Stimulated activated CD4-positive, alpha-beta T cell treated with anti-CD3 and anti-CD28 coated beads, Interleukin-12 subunit alpha, Interleukin-12 subunit beta, amount 100 ng/mL, for 24 hours (primary cell): ENCODE measurements at places on chromosomes 5 and 9.

- no peak for DNase-seq
Observed at GRCh38 chr9:99660191-99660636, 161.5 kb upstream of the NR4A3 start.

DNA sequence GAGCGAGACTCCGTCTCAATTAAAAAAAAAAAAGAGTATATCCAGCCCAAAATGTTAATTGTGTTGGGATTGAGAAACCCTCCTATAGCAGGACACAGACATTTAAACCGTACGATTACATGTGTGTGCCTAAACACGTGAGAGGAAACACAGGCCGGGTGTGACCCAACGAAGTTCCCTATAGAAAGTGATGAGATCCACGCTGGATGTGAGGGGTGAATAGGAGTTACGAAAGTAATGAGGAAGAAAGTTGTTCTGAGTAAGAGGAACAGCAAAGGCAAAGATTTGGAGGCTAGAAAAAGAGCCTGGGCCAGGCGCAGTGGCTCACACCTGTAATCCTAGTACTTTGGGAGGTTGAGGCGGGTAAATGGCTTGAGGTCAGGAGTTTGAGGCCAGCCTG, 13.6 kb downstream of the NAIF1 start:
- no peak for DNase-seq

DNA sequence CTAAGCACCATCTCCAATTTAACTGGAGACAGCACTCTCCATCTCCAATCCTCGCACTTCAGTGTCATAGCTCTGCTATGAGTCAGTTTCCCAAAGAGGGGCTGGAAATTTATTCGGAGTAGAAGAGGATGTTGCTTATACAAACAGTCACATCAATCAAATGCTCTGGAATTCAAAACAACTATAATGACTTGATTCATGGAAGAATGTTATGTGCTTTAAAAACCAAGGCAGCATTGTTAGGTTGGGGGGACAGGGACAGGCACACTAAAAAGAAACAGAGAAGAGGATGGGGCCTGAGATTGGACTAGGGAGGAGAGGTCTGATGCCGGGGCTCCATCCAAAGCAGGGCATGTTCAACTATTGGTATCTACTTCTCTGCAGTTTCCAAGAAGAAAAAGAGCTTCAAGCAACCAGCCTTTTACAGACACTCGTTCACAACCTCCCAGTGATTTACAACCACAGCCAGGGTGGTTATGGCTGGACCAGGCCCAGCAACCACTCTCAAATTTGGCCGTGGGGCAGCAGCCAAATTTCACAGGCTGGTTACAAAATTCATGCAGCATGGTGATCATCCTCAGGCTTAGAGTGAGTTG, 117.5 kb upstream of the ZNF366 start:
- no peak for DNase-seq

GRCh38 chr5:61525512-61526206, 193.6 kb downstream of the ZSWIM6 start:
- DNase-seq, result no peak

- no peak for DNase-seq
Observed at GRCh38 chr9:134329886-134330285, 3.6 kb downstream of the RXRA start.

- peak; percentile 68 for DNase-seq
Observed at GRCh38 chr5:170278611-170279458, 18.7 kb downstream of the LCP2 start.

GRCh38 chr5:84228266-84228665, 156.4 kb downstream of the EDIL3 start:
- DNase-seq, result no peak

GRCh38 chr9:36995927-36996705, 38.0 kb downstream of the PAX5 start:
- peak; percentile 30 for DNase-seq

DNA sequence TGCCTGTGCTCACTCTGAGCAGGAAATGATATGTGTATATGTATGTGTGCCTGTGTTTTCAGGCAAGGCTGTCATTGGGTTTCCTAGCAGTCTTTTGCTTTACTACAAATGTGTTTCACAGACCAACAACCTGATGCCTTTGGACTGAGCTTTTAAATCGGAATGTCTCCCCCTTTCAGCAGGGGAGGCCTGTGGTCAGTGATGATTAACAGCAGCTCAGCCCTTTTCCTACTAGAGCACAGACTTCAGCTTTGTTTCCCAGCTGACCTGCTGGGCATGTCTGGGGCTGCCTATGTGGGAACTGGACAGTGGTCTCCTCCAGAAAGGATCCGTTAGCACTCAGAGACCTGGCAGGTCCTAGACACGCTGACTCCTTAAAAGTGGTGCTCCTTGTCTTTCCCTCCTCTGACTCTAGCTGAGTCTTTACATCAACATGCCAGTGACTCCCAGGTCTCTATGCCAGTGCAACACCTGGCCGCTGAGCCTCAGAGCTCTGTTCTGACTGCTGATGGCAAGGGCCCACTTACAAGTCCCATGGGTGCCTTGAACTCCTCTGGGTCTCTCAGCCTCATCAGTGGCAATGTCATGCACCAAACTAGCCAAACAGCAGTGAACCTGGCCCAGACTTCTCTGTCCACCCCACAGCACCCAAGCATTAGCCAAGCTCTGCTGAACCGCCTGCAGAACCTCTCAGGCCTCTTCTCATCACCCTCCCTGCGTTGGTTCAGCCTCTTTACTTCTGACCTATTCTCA, 7.7 kb downstream of the MACROH2A1 start:
- DNase-seq, result no peak

- no peak for DNase-seq
Observed at GRCh38 chr5:43514471-43514815, 505 bp downstream of the C5orf34 start.

GRCh38 chr9:14554886-14555285, 138.3 kb downstream of the ZDHHC21 start:
- DNase-seq, result no peak

DNA sequence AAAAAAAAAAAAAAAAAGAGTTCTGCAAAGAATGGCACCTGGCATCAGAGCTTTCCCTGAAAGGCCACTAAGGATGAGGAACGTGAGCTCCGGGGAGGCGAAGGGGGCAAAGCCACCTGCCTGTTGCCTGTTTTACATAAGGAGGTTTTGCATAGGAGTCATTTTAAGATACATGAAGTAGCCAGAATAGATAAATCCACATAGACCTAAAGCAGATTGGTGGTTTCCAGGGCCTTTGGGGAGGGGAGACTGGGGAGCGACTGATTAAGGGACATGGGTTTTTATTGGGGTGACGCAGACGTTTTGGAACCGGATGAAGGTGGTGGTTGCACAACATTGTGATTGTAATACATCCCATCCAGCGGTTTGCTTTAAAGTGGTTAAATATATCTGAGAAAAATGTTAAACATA, 7.1 kb downstream of the NEK6 start:
- no peak for DNase-seq

DNA sequence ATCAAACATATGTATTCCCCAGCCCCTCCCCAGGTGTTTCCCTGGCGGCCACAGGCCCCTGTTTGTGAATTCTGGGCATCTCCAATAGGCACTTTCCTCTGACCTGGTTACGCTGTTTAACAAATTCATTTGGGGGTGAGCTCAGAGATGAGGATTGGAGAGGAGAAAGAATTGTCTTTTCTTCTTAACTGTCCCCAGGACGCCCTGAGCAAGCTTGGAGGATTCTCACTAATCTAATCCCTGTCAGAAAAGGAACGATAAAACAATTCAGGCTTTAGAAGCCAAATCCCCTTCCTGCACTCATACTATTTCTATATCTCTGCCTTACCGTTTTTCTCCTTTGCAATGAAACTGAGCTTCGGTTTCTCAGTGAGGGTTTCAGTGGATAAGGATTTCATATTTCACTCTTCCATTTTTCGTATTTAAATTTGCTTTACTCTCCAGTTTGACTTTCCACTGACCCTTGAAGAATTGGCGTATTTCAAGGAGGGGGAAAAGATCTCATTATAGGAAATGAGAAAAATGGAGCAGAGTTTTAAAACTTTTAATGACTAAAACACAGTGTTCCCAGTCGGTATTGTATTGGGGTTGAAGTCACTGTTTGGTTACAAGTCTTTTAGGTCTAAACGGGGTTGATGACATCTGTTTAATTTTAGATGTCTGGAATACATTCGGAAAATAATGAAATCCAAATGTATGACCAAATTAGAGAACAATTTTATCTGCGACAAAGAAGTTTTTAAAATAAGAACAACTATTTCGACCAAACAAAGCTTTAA, 180.1 kb downstream of the MACROH2A1 start:
- DNase-seq, result no peak

DNA sequence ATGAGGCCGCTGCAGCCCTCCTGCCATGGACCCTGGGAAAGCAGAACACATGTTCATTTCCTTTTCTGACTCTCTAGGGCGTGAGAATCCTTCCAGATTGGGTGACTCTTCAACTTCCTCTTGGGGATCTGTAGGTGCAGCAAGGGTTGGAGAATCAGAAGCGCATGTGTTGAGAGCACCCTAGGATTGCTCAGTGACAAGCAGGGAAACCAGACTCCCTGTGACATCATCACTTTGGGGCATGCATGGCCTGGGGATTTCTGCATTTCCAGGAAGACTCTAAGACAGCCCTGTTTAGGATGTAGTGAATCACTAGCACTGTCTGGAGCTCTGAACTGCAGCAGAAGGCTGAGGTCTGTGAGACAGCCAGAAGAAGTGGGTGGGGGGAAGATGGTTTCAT, 15.1 kb upstream of the LCP2 start:
- DNase-seq, result peak; percentile 64

GRCh38 chr5:58649716-58650115, 66.8 kb downstream of the RAB3C start:
- DNase-seq, result no peak

GRCh38 chr5:169384661-169385060, 83.7 kb upstream of the SLIT3 start:
- no peak for DNase-seq

- no peak for DNase-seq
Observed at GRCh38 chr5:128304088-128304487, 220.5 kb downstream of the SLC12A2 start.

- DNase-seq, result no peak
Observed at GRCh38 chr9:22389271-22389670, 57.4 kb upstream of the DMRTA1 start.

DNA sequence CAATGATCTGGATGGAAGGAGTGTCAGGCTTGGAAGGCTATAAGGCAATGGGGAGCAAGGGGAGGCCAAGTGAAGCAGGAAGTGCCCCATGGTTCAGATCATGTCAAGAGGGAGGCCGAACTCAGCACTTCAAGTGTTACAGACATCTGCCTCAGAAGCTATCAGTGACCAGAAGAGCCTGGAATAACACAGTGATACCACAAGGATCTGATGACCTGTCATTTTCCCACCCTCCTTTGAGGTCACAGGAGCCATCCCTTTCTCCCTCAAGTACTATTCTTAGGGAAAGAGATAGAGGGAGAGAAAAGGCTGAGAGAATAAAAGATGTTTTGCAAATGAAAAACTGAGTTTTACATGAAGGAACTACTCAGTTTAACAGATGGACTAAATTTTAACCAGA, 454.8 kb downstream of the CSNK1G3 start:
- DNase-seq, result no peak

DNA sequence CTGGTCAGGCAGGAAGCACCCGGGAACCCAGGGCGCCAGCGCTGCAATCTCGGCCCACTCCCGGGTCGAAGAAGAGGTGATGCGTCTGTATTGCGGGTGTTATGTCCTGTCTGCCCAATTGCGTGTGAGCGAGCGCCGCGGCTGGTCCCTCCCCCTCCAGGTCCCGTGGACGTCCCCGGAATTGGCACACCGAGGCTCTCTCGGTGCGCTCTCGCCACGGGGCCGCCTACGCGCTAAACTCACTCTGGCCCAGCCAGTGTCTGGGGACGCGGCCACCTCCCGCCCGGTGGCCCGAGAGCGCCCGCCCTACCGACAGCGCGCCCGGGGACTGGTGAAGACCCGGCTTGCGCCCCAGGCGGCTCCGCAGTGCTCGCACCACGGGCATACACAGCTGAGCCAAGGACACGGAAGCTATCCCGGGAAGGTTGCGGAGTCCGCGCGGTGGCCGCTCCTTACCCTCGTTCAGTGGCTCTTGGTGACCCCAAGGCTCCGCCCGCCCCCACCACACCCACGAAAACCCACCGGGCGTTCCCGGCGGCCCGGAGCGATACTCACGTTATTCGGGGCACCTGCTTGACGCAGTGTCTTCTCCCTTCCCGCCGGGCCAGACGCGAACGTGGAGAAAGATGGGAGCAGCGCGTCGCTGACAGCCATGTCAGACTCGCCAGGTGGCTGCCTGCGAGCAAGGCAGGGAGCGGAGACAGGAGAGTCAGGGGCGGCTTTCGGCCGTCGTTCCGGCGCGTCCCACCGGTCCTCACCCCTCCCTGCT, 1.0 kb downstream of the KLF4 start:
- no peak for DNase-seq

DNA sequence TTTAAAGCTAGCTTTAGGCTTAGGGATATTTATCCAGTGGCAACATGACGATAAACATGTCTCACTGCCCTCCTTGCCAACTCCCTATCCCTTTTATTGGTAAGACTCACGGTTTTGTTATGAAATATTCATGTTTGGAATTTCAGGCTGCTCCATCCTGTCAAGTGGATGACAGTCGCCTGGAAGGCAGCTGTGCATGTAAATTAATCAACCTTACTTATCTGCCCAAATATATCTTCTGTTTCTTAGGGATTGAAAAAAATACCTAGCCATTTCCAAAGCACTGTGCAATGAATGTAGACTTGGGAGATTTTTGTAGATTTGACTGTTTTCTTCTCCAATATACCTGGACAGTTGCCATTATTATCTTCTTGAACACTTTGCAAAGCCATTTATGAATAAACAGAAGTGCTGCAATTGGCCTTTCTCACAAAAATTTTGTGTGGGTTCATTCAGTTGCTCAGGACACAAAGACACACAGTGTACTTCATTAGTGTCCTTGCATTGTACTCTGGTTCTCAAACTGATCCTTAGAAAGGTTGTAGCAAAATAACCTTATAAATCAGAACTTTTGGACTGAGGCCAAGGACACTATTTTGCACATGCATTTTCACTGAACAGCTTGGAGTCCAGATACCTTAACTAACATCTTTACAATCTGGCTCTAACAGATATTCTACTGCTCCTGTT, 889.4 kb upstream of the SEMA6A start:
- DNase-seq, result no peak

DNA sequence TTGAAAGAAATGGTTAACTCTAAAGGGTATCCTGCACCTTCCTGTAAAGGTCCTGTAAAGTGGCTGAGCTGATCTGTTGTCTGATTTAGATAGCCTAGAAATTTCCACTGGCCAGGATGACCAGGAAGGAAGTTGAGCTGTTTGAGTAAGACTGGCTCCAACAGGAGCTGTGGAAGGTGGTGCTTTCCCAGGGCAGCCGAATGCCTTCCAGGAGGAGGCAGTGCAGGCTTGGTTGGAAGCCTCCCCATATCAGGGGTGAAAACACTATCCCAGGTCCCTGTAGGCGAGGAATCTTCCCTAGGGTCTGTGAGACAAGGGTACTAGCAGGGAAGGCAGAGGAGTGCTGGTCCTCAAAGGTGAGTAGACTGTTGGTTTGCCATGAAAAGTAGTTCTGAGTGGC, 98.4 kb downstream of the LIX1 start:
- no peak for DNase-seq
